Stimulated activated CD4-positive, alpha-beta T cell treated with anti-CD3 and anti-CD28 coated beads, TNF-alpha, amount 100 ng/mL, for 4 hours (primary cell): ENCODE measurements at places on chromosomes 12 and 14.

DNA sequence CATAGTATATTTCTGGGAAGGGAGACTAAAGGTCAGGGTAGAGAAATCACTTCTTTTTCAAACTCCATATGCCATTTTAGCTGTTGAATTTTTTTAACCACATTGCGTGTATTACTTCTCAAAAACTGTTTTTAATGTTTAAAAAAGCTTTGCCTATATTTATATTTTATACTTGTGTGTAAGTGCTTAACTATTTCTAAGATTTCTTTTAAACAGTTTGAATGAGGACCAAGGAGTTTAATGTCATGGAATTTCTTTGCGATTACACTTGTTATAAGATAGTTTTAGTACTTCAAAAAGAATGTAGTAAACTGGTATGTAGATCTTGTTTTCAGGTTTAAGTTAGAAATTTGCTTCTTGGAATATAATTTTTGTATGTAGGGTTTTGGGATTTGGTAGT is 7.2 kb downstream of the SPATA7 start:
- no peak for DNase-seq

DNA sequence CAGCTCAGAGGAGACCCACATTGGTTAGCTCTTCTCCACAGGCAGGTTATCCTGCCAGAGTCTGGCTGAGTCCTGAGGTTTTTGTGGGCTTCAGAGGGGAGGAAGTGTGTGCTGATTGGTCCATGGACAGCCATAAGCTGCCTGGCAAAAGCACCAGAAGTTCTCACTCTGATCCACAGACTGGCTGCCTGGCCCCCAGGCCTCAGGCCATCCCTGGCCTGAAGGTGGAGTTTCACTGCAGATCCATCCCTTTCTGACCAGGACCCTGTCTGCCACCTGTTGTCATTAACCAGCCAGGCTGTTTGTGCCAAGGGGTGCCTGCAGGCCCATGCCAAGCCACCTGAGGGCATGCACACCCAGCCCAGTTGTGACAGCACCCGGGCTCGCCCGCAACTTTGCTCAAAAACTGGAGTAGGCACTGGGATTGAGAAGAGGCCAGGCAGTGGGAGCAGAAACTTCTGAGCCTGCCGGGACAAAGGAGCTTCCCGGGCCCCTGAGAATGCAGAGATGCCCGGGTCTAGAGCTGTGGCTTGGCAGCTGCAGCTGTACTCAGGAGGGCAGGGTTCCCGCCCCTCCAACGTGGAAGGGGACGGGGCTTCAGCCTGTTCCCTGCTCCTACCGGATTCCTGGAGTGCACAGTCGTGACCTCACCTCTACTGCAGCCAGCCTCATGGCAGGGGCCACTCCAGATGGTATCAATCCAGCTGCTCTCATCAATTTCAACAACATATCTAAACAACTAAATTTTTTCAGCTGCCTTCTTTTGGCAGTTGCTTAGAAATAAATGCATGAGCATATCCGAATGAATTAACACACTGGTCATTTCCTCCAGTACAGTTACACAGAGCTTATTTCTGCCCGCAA is 1277.3 kb downstream of the SLC16A7 start:
- DNase-seq = no peak

DNA sequence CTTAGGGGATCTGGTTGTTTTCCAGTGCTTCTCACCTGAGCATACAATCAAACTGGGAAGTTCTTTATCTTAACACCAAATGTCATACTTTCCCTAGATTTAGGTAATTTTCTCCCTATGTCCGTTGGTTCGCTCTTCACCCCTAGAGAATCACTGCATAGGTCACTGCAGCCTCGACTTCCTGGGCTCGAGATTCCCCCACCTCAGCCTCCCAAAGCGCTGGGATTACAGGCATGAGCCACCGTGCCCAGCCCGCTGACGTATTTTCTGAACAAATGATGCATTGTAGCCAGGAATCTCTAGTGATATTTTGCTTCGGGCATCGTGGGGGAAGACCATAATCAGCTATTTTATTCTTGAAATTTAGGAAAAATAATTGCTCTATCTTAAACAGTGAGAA is 1.1 kb upstream of the RPL41 start:
- no peak for DNase-seq

- no peak for DNase-seq
Measured at GRCh38 chr14:91750634-91751198, 18.8 kb upstream of the CATSPERB start.

DNA sequence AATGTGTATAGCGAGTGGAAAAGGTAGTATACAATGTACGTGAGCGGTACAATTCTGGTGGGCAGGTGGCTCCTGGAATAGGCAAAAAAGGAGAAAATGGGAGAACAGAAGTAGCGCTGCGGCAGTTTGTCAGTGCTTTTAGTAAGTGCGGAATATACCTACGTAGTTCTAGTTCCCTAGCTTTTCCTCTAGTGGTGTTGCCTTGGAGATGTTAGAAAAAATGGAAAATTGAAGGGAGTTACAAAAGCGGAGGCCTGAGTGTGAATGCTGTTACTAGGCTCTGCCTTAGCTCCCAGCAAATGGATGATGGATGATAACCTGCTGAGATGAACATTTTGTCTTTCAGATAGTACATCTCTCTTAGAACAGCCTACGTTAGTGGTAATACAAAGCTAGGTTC is 1.1 kb downstream of the TTC8 start:
- no peak for DNase-seq

DNA sequence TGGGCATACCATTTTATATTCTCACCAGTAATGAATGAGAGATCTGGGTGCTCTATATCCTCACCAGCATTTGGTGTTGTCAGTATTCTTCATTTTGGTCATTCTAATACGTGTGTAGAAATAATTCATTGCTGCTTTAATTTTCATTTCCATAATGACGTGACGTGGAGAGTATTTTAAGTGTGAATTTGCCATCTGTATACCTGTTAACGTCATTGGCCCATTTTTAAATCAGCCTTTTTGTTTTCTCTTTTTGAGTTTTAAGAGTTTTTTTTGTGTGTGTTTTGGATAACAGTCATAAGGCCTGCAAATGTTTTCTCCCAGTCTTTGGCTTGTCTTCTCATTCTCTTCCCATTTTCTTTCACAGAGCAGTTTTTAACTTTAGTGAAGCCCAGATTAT is 74.4 kb upstream of the SYT1 start:
- no peak for DNase-seq

DNA sequence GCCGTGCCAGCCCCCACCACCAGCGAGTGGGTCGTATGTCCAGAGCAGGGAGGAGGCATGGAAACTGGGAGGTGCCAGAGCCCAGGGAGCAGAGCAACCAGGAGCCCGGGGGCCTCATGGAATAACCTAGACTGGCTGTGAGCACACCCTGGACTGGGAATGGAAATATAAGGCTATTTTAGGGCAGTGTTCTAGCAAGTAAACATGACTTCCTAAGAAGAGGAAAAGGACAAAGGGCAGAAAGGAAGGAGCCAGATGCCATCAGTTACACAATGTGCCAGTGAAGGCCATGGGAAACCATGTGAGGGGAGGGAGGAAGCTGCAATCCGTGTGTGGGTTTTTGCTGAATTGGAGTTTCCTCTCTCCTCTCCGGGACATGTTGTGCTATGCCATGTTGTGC is 18.7 kb upstream of the CPM start:
- DNase-seq = no peak

GRCh38 chr14:46985529-46986380 is 334.2 kb upstream of the RPL10L start:
- DNase-seq = no peak

GRCh38 chr12:127205781-127206555 is 1061.0 kb upstream of the TMEM132C start:
- no peak for DNase-seq

GRCh38 chr14:25350021-25350420 is 300.1 kb upstream of the STXBP6 start:
- no peak for DNase-seq

GRCh38 chr14:71094722-71095121 is 187.5 kb downstream of the PCNX1 start:
- no peak for DNase-seq

DNA sequence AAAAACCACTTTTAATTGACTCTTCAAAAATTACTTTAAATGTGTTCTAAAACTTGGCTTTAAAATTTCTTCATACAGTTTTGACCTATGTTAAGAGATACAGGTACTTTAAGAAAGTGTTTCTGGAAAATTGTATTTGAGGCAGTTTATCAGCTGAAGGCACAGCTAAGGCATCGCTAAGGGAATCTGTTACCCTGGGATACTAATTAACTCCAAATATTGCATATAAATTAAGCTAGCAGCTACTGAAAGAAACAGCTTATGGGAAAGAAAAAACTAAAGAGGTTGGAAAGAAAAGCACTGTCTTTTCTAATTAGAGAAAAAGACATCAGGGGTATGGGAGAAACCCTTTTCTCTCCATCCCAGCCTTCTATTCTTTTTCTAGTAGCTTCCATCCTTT is 134.1 kb upstream of the SLC35F4 start:
- no peak for DNase-seq

DNA sequence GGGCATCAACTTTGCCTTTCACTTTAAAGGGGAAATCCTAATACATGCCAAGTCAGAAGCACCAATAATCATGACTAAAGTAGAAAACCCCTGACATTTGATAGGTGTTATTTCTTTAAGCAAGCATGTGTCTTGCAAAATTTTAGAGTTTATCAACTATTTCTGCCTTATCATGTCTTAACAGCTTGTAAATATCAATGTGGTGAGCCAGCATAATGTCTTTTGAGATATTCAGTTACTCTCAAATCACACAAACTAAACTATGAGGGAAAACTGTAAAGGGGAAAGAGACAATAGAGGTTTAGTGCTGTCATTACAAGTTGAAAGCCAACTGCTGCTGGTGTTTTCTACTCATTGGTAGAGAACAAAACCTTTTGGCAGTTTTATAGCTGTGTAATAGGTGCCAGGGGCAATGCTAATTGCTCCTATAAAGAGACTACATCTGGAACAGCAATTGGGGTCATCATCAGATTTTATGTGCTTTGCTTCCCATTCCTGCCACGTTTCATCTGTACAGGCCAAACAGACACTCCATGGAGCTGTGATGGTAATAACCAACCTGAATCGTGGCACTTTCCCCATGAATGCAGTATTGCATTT is 1027.4 kb downstream of the FSCB start:
- no peak for DNase-seq

- no peak for DNase-seq
Measured at GRCh38 chr12:34051486-34051885, 29.2 kb downstream of the ALG10 start.

GRCh38 chr14:71705460-71705859 is 226.8 kb upstream of the RGS6 start:
- no peak for DNase-seq

GRCh38 chr12:65362234-65363031 is 84.0 kb downstream of the MSRB3 start:
- DNase-seq = no peak

- no peak for DNase-seq
Measured at GRCh38 chr14:58701156-58701555, 63.4 kb downstream of the DACT1 start.

DNA sequence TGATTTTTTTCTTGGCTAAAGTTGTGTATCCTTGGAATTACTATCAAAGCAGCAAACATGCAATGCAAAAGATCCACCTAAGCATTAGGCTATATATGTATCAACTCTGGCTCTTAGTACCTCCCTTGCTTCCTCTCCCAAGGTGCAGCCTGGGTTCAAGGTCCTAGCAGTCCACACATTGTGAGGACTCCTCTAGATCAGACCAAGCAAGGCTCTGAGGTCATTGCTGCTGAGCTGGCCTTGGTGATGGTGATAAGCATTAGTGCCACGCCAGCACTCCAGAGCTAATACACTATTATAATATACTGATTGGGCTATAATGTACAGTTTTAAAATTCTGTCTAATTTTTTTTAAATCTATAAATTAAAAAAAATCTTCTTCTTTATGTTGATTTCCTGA is 196.9 kb upstream of the BTG1 start:
- no peak for DNase-seq

DNA sequence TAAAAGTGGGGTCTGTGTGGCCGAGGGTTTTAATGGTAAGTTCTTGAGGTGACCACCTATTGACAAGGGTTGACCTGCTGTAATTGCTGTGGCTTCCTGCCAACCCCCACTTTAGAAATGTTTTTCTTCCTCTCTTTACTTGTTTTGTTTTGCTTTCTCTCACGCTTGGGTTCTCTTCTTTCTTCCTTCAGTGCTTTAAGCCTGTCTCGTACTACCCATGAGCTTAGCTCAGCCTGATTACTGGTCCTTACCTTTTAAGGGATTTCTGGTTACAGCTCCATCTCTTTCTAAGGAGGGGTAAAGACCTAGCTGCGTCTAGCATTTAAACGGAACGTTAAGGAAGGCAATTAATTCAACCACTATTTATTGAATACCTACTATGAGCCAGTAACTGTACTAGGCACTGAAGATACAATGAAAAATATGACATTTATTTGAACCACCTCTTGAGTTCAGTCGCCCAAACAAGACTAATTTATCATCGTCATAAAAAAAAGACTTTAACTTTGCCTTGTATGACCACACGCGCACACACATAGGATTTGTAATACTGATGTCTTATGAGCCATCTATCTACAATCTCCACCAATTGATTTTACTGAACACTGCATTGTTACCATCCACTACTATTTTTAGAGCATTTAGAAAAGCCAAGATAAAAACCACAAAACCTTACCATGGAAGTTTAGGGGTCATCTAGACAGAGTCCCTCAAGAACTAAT is 888 bp upstream of the PPP1R12A start:
- no peak for DNase-seq

- no peak for DNase-seq
Measured at GRCh38 chr12:112710414-112710813, 81.1 kb upstream of the RPH3A start.

- no peak for DNase-seq
Measured at GRCh38 chr14:82837611-82838140, 1304.0 kb upstream of the SEL1L start.

- no peak for DNase-seq
Measured at GRCh38 chr14:29097476-29097875, 330.9 kb downstream of the FOXG1 start.

DNA sequence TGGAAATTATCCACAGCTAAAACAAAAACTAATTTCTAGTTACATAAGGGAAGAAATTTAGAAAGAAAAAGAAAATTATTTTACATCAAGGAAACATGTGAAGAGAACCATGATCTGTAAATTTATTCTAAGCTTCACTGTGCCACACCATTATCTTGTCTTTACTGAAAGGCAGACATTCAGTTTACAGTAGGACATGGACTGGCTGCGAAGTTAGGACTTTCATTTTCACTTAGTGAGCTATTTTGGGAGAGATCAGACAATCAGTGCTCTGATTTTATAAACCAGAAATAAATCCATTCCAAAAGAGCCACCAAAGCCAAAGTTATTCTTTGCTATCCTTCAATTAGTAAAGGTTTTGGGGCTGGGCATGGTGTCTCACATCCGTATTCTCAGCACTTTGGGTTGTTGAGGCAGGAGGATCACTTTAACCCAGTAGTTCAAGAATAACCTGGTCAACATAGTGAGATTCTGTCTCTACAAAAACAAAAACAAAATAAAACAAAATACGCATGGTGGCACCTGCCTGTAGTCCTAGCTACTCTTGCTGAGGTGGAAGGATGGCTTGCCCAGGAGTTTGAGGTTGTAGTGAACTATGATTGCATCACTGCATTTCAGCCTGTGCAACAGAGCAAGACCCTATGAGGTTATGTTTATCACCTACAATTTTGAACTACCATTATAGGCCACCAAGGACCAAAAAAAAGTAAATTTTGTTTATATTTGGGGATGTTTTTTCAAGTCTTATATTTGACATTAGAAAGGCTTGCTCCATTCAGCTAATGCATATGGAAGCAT is 1084.8 kb upstream of the ATXN7L3B start:
- DNase-seq = no peak
